ENCODE measurements at places on chromosomes 1 and 21. TPM values are rescaled to one million over a fixed set of nuclear protein-coding genes. Genes with fewer than 3 reads are reported as not detected.

The PADI4 gene
- total RNA-seq: not detected

The LRRC38 gene
- not detected for total RNA-seq

The LRRC8B gene
- 15.9 TPM for total RNA-seq

The ACTL8 gene
- not detected for total RNA-seq

GRCh38 chr1:110057963-110058518, 12.4 kb downstream of the ALX3 start:
- peaks cover 39% of the 10 kb centered on the region for H3K36me3 ChIP-seq
- H3K27ac ChIP-seq: no peak overlapping the region
- H3K4me3 ChIP-seq: no peak overlapping the region
- no peaks in the 10 kb centered on the region for H3K27me3 ChIP-seq
- no peak for DNase-seq

GRCh38 chr1:67304023-67304422, 3.6 kb upstream of the IL12RB2 start:
- no peaks in the 10 kb centered on the region for H3K4me1 ChIP-seq
- H3K27ac ChIP-seq: no peak overlapping the region
- peaks cover 20% of the 10 kb centered on the region for H3K27me3 ChIP-seq
- no peak overlapping the region for H3K4me3 ChIP-seq
- no peaks in the 10 kb centered on the region for H3K36me3 ChIP-seq

The LCE2C gene
- total RNA-seq: not detected

Measured in endothelial cell of umbilical vein (primary cell).